ENCODE measurements at places on chromosomes 4 and X.

DNA sequence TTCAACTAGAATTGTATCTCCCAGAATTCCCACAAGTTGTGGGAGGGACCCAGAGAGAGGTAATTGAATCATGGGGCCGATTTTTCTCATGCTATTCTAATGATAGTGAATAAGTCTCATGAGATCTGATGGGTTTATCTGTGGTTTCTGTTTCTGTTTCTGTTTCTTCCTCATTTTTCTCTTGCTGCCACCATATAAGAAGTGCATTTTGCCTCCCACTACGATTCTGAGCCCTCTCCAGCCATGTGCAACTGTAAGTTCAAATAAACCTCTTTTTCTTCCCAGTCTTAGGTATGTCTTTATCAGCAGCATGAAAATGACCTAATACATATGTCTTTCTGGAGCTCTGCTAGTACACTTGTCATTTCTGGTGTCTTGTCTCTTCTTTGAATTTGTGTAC lies 22.1 kb upstream of the OR13H1 start:
- no peak for DNase-seq

GRCh38 chrX:15816438-15816809 lies 26.1 kb downstream of the ZRSR2 start:
- DNase-seq, result no peak

DNA sequence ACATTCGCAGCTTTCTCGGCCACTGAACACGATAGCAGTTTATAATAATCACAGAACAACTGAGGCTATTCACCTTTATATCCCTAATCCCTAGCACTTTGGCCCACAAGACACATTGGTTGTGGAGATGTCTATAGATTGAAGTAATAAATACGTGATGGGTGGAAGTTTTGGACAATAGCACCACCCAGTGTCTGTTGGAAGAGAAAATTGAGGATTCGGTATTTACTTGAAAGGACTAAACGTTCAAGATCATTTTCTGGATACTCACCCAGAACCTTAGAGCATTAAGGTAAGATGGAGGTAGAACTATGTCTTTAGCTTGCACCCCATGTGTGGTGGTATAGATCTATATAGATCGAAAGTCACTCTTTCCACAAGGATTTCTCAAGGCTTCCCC lies 787 bp upstream of the TMSB15A start:
- DNase-seq, result peak; percentile 58

DNA sequence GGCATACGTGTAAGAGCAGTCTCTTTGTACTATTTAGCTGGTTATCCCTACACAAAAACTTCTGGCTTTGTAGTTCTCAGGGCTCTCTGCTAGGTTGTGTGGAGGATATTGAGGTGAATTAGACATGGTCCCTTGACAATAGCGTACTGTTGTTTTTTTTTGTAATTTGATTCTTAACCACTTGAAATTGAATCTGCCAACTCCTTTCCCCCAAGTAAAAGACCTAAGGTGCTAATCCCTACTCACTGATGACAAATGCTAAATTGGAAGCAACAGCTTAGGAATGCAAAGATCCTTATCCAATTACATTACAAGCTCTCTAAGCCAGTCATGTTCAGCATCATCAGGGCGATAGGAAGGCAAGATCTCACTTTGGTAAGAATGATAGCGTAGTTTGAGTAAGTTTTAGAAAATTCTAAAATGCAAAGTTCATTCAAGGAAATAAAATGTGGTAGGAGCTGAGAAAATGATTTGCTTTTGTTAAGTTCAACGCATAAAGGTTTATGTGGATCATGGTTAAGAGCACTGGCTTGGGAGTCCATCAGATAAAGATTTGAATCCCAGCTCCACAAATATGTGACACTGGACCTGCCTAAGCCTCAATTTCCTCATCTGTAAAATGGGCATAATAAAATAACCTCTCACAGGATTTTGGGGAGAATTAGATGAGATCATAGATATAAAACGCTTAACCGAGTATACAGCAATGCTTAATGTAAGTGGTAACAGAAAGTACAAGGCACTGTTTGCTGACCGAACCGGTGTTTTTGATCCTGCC lies 39.3 kb downstream of the DOCK11 start:
- DNase-seq, result no peak

GRCh38 chrX:53398216-53398615 lies 24.2 kb downstream of the SMC1A start:
- no peak for DNase-seq

- DNase-seq, result no peak
Observed at GRCh38 chr4:19924761-19925160, 326.9 kb upstream of the SLIT2 start.

- no peak for DNase-seq
Observed at GRCh38 chrX:132958091-132958703, at the start of gene HS6ST2. Gene HS6ST2 (minus strand): TSS chrX:132958629.

GRCh38 chrX:153032397-153033118 lies 23.7 kb upstream of the PNMA3 start:
- DNase-seq, result peak; percentile 56

DNA sequence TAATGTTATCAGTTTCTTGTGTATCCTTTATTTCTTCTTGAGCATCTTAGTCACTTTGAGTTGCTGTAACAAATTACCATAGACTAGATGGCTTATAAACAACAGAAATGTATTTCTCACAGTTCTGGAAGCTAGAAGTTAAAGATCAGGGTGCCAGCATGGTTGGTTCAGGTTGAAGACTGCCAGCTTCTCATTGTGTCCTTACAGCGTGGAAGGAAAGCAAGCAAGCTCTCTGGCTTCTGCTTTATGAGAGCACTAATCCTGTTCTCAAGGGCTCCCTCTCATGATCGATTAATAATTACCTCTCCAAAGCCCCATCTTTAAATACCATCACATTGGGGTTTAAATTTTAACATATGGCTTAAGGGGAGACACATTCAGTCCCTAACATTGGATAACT lies 497.2 kb downstream of the RAPGEF2 start:
- DNase-seq, result no peak

- no peak for DNase-seq
Observed at GRCh38 chrX:46620505-46620904, 46.9 kb downstream of the CHST7 start.

DNA sequence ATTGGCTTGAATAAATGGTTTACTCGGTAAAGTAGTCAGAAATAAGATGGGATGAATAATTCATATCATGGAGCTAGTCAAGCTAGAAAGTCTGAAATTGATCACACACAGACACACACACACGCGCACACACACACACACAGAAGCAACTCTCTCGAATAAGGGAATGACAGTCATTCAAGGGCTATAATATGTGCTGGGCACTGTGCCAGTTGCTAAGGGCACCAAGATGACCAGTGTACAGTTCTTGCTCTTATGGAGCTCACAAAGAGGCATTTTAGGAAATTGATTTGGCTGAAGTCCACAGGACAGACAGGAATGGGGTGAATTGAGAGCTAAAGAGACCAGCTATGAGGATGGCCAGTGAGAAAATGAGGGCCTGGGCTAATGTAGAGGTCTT lies 34.2 kb upstream of the SH3D19 start:
- peak; percentile 82 for DNase-seq

- DNase-seq, result no peak
Observed at GRCh38 chr4:2280531-2281300, 18.8 kb upstream of the MXD4 start.

- no peak for DNase-seq
Observed at GRCh38 chr4:81498046-81498445, 26.3 kb upstream of the RASGEF1B start.

DNA sequence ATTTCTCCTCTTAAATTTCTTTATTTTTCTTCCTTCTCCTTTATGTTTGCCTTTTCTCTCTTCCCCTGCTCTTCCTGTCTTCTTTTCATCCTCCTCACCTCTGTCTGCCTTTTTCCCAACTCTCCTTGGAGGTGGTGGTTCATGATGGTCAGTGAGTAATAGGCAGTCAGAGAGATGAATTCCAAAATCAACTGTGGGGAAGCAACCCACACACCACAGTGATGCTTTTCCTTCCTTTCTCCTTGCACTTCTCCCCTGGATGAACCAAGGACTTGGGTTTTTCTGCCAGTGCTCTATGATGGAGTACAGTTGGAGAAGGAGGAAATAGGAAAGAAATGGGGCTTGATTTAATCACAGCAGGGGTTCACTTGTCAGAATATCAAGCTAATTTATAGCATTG lies 153.8 kb downstream of the DCK start:
- no peak for DNase-seq

DNA sequence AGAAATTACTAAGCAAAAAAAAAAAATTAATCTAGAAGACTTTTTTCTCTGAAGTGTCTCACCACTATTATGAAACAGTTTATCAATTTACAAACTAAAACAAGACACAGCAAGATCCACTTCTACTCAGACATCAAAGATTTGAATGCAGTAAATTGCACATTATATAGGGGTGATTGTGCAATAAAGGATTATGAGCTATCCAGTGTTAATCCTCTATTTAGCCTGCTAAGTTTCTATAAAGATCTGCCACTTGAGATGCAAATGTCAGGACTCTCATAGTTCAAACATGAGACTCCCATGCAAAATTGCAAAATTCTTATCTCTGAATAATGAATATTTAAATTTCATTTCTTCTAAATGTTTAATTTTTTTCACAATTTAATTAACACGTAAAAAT lies 2.2 kb downstream of the TECRL start:
- no peak for DNase-seq

- peak; percentile 65 for DNase-seq
Observed at GRCh38 chrX:134537179-134537955, 77.4 kb downstream of the HPRT1 start.

- DNase-seq, result no peak
Observed at GRCh38 chr4:122701061-122701460, 31.4 kb upstream of the BBS12 start.

DNA sequence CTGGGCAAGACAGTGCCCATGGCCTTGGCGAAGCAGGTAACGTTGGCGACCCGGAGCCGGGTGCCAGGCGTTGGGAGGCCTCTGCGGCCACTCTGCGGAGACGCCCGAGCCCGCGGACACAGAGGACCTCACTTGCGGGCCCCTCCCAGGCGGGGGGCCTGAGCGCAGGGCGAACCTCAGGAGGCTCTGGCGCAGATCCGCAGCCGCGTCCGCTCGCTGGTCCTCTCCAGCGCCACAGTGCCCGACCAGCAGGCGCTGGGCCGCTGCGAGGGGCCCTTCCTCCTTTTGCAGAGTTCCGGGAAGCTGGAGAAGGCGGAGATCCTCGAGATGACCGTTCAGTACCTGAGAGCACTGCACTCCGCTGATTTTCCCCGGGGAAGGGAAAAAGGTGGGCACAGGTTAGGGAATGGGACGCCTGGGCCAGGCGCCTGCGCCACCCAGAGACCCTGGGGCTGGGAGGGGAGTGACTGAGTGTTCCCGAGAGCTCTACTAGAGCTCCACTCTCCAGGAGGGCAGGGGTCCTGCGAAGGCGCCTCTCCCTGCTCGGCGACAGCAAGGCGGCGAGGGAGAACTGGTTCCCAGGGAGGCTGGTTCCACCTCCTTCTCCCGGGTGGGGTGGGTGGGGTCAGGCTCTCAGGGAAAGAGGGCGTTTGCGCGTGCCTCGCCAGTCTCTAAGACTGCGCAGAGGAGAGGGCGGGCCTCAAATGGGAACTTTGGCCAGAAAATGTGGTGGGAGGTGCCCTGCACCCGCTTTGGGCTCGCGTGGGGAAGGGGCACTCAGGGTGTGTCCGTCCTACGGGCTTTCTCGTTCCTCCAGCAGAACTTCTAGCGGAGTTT lies 1.4 kb downstream of the HELT start:
- no peak for DNase-seq

DNA sequence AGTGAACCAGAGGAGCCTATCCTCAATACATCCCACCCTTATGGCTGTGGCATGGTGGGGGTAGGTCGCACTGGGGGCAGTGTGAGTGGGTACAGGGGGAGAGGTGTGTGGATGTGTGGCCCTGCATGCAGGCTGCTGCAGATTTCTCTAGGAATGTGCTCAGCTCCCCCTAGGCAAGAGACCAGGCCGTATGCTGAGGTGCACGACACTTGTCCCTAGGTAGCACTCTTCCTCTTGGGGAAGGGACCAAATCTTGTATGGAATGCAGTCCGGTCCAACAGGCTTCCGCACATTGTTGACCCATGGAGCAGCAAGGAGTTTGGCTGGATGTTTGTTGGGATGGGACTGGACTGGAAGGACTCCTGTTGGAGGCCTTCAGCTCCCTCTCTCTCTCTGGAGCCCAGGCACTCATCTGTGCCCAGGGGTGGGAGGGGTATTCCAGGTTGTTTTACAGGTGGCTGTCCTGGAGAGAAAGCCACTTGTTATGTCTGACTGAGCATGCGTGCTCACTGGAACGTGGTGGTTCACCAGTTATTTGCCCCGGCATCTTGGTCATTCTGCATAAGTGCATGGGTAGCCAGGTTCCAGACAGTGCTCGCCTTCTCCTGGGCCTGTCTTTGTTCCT lies 55.1 kb downstream of the NBDY start:
- DNase-seq, result no peak

DNA sequence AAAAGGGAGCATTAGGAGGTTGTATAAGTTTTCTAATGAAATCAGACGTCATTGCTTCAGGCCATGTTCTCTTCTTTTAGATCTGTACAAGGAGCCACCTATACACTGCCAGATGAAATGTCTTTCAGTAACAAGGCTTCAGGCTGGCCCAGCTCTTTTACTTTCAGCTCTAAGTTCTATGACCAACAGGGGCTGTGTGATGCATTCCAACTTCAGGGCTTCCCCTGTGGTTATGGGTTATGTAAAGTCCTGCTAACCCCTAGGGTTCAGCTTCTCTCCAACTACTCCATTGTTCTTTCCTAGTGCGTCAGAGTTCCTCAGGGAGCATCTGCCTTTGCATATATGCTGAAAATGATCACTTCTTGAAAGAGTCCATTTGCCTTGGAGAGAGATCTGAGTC lies 79.4 kb upstream of the TTC29 start:
- peak; percentile 17 for DNase-seq

GRCh38 chr4:26766141-26766540 lies 94.5 kb upstream of the STIM2 start:
- DNase-seq, result no peak

DNA sequence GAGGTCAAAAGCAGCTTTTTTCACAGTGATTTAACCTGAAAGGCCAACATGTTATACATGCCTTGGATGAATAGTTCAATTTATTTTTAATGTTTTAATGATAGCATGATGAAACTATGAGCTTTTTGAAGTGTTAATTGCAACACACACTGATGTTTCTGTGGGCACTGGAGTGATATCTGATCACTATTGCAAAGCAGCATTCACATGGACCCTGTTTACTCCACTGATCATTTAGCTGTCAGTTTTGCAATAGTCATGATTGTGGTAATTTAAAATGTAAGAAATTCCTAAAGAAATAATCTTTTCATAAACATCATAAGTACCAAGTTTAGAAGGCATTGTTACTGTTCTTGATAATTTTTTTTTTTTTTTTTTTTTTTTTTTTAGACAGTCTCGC lies 74.1 kb downstream of the ARSJ start:
- no peak for DNase-seq

- no peak for DNase-seq
Observed at GRCh38 chr4:26647523-26648224, 63.8 kb downstream of the TBC1D19 start.

GRCh38 chr4:67750691-67751090 lies 3.5 kb downstream of the GNRHR start:
- DNase-seq, result peak; percentile 3

GRCh38 chr4:16830081-16830480 lies 68.4 kb downstream of the LDB2 start:
- DNase-seq, result no peak
